ENCODE measurements at places on chromosomes 2 and 18. TPM values are rescaled to one million over a fixed set of nuclear protein-coding genes. Genes with fewer than 3 reads are reported as not detected.

Gene QPCT
- polyA plus RNA-seq = 0.91 TPM

GRCh38 chr2:1617425-1618021 is 126.8 kb downstream of the PXDN start:
- no peaks in the 10 kb centered on the region for H3K36me3 ChIP-seq
- no peak for DNase-seq
- H3K27ac ChIP-seq = no peak overlapping the region
- H3K27me3 ChIP-seq = peaks cover 3% of the 10 kb centered on the region

- H3K36me3 ChIP-seq = no peaks in the 10 kb centered on the region
- DNase-seq = no peak
- peaks cover 9% of the 10 kb centered on the region for H3K4me1 ChIP-seq
- no peak overlapping the region for H3K4me3 ChIP-seq
- H3K27ac ChIP-seq = no peak overlapping the region
Observed at GRCh38 chr2:160657196-160657595, 163.6 kb upstream of the RBMS1 start.

Gene DHRS9
- not detected for polyA plus RNA-seq

GRCh38 chr18:39732918-39733317 is 2167.3 kb upstream of the CELF4 start:
- no peaks in the 10 kb centered on the region for H3K27me3 ChIP-seq
- H3K4me1 ChIP-seq = no peaks in the 10 kb centered on the region
- no peak overlapping the region for H3K4me3 ChIP-seq
- no peak for DNase-seq
- no peak overlapping the region for H3K27ac ChIP-seq

- H3K27ac ChIP-seq = no peak overlapping the region
- DNase-seq = no peak
- H3K36me3 ChIP-seq = peaks cover 7% of the 10 kb centered on the region
Observed at GRCh38 chr2:205995260-205995659, 90.7 kb downstream of the INO80D start.

Gene DQX1
- not detected for polyA plus RNA-seq

DNA sequence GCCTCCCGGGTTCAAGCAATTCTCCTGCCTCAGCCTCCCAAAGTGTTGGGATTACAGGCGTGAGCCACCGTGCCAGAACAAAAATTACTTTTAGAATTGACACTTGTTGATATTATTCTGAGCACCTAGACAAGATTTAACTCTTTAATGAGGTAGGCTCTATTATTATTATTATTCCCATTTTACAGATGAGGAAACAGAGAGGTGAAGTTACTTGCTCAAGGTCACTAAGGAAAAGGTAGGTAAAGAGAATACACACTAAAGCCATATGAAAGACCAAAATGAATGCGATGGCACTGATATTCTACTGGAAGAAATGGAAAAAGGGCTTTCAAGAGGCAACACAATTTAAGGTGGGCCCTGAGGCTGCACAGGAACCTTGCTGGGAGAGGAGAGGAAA is 73.8 kb upstream of the ZFP36L2 start:
- no peaks in the 10 kb centered on the region for H3K4me1 ChIP-seq
- peaks cover 4% of the 10 kb centered on the region for H3K36me3 ChIP-seq
- no peak for DNase-seq
- no peak overlapping the region for H3K27ac ChIP-seq

GRCh38 chr2:61354543-61355197 is 116.2 kb downstream of the USP34 start:
- H3K27me3 ChIP-seq = no peaks in the 10 kb centered on the region
- H3K27ac ChIP-seq = no peak overlapping the region
- peaks cover 51% of the 10 kb centered on the region for H3K4me1 ChIP-seq
- DNase-seq = no peak
- H3K4me3 ChIP-seq = no peak overlapping the region

Gene POTEC
- polyA plus RNA-seq = not detected

All from immature natural killer cell (primary cell).